ENCODE measurements at places on chromosomes 1 and 21. TPM values are rescaled to one million over a fixed set of nuclear protein-coding genes. Genes with fewer than 3 reads are reported as not detected.

DNA sequence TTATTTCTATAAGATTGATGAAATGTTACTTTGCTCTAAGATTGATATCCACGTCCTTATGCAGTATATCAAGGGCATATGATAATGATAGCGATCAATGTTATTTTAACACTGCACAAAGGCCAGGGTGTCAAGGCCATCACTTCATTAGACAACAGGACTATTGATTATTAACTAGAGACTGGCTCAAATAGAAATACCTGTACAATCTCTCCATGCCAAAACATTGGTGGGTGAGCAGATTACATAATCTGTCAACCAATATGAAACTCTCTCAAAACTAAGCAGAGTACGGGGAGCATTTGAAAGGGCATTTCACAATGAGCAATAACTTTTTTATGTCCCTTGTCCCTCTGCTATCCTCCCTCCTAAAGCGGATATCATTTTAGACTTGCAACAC is 566.5 kb upstream of the PKN2 start:
- DNase-seq: no peak

DNA sequence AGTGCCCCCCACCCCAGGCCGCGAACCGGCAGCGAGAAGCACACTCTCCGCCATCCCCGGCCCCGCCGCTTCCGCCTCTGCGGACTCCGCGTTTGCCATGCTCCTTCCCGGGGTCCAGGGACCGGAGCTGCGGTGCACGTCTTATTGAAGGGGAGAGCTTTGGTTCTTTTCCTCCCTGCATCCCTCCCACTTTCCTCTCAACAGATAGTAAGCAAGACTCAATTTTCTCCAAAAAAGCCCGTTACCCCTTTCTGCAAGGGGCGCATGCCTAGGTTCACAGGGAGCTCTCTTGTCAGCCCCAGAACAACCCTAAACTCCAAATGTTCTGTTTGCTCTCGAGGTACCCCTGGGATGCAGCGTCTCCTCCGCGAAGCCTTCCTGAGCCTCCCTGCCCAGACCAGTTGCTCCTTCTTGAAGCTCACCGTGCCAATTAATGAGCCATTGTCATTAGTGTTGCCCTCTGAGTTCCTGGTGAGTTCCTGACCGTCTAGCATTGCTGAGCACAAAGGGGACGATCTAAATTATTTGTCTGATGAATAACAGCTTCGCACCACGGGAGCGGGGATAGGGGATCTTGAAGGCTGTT is 8.1 kb downstream of the FOXD3 start:
- DNase-seq: no peak

GRCh38 chr1:154714638-154715037 is 106.7 kb upstream of the ADAR start:
- DNase-seq: no peak

The SCYL3 gene
- total RNA-seq: 6.3 TPM

GRCh38 chr1:213148905-213149304 is 97.9 kb downstream of the RPS6KC1 start:
- no peak for DNase-seq

The INSRR gene
- not detected for total RNA-seq

DNA sequence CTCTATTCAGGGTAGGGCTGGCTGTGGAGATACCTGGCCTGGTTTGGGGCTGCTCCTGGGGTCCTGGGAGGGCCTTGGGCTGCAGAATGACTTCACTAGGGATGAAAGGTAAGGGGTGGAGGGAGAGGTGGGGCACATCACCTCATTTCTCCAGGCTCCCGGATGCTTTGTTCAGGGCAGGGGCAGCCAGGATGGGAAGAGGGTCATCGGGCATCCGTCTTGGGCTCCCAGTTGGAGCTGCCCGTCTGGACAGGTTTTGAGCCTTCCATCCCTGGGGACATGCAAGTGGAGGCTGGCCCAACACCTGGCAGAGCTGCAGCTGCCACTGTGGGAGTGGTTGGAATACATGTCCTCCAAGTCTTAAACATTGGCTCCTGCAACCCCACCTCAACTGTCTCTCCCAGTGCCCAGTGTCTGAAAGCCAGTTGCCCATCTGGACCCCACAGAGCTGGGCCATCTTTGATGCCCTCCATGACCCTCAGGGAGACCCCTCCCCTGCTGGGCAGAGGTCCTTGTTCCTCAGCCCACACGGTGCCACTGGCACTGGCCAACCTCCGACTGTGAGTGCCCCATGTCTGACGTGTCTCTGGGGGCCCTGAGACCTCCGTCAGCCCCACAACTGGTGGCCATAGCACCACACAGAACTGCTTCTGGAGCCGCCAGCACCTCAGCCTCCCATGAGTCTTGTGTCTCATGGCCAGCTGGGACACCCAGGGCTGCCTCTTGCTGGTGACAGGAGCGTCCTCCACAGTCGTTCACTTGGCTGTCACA is 52.8 kb downstream of the TRIM11 start:
- DNase-seq: peak; percentile 75

DNA sequence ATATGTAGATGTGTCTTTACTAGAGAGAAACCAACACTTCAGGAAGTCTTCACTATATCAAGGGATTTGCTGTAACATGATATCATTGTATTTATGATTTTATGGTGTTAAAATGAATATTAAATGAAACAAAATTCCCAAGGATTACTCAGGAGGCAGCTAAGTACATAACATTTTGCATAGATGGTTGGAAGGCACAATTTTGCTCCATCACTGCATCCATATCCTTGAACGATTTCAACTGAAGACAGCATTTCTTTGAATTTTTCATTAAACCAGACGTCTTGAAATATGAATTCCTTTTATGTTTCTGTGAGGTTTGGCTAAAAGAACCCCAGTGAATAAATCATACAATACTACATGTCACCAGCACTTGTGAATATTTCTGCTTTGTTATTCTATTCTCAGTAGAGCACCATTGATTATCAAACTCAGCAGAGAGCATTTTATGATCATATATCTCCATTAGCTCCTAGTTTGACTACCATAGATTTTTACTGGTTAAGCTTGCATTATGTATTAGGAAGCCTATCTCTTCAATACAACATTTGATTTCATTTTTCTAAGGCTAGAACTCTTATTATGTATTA is 37.3 kb downstream of the SPATA17 start:
- no peak for DNase-seq

GRCh38 chr1:203088441-203088840 is 2.6 kb upstream of the MYOG start:
- DNase-seq: no peak

DNA sequence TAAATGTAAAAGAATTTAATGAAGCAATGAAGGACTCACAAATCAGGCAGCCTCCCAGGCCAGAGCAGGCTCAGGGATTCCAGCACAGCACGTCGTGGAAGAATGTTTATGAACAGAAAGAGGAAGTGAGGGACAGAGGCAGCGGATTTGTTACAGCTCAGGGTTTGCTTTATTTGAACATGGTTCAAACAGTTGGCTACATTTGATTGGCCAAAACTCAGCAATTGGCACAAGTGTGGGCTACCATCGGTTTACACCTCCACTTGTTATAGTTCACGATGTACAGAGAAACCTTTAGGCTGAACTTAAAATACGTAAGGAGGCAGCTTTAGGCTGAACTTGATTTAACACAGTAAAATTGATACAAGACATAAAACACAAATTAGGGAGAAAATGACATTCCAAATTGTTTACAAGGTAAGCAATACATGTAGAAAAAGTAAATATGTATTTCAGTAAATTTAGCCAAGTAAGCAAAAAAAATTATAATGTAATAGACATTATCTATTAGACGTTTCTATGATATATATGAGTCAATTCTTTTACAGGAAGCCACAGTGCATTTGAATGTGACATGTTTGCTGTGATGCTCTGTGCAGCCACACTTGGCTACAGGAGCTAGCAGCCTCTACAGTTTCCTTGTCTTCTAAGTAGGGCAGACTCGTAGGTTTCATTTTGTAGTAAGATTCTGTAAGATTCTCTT is 126.5 kb downstream of the ADSS2 start:
- no peak for DNase-seq

GRCh38 chr1:9652379-9653209 is 1.1 kb downstream of the PIK3CD start:
- DNase-seq: no peak

The FAM177B gene
- not detected for total RNA-seq

The PGBD5 gene
- 5.4 TPM for total RNA-seq

- DNase-seq: no peak
Measured at GRCh38 chr1:148389027-148389339, 94.1 kb downstream of the PPIAL4G start.

DNA sequence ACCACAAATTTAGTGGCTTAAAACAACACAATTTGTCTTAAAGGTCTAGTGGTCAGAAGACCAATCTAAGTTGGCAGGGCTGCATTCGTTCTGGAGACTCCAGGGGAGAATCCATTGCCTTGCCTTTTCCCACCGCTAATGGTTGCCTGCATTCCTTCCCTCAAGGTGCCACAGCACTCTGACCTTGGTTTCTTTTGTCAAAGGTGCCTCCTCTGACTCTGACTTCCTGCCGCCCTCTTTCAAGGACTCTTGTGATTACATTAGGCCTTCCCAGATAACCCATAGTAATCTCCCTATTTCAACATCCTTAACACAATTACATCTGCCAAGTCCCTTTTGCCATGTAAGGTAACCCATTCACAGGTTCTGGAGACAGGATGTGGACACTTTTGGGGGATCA is 145.3 kb downstream of the S1PR1 start:
- DNase-seq: no peak

The C1QTNF12 gene
- total RNA-seq: 1.3 TPM

DNA sequence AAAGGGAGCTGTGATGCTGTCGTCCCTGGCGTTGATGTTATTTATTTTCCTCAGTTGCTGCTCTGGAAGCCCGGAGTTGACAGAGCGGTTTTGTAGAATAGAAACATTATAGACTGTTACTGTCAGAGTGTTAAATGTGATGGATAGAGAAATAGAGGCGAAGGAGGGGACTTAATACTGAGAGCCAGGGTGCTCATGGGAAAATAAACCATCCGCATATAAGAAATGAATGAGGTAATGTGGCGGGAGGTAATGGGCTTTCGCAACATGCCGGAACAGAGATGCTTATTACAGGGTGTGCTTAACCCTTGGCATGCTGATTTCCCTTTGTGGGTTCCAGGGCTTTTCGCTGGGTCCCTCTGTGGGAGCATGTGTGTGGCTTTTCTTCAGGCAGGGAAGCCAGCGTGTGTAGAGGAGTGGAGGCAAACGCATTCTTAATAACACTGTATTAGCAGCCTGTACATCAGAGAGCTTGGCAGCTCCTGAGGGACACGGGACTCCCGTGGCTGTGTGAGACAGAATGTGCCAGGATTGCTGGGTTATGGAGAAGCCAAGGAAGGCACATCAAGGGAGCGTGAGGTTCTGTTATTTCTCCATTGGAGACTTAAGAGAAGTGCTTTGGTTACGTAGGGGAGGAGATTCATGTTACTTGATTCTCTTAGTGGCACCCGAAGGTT is 141.0 kb downstream of the PBX1 start:
- no peak for DNase-seq

The PEAR1 gene
- 13.7 TPM for total RNA-seq

The C4BPA gene
- not detected for total RNA-seq

GRCh38 chr1:49104575-49104974 is 327.9 kb upstream of the BEND5 start:
- no peak for DNase-seq

DNA sequence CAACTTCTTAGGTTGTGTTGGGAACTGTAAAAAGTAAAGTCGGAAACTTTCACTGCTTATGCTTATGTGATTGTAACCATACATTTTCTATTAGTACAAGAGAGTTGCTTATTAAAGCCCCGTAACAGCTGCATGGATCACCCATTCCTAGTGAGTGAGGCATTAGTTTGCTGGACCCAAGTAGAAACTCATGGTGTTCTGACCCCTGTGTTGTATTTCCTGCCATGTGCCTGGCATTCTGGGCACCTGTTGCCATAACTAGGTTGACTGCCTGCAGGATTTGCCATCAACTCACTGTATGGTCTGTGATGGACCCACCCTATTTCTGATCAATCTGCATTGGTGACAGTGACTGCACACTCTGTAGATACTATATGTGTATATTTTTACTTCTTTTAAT is 173.0 kb downstream of the PGBD5 start:
- no peak for DNase-seq
